Hematopoietic multipotent progenitor cell (in vitro differentiated cells): ENCODE measurements at places on chromosomes 7 and 10.
A peak's percentile ranks its signal among the peaks of the same experiment; 100 is the strongest.

GRCh38 chr10:107144490-107144889 is 20.0 kb downstream of the SORCS1 start:
- peak; percentile 31 for DNase-seq

GRCh38 chr7:120554960-120555571 is 282.1 kb downstream of the KCND2 start:
- DNase-seq: no peak

DNA sequence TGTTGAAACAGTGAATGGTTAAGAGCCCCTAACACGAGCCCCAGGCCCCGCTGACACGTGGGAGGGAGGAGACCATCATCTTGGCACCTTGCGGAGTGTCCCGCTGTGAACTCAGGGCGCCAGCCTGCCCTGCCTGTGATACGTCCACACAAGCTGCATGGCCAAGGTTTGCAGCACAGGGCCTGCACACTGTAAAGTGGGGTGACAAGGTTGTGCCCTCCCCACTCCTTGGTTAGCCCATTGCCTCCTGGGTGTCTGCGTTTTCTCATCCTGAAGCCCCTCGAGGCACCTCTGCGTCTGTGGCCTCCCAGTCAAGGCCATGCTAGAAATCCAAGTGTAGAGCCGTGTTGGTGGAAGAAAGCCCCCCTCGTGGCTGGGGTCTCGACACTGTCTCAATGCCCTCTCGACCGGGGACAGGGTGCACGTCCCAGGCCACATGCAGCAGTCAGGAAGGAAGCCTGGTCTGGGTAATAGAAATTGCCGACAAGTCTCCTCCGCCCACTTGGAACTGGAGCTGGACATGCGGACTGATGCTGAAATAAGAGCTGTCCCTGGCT is 192.1 kb downstream of the DNAJB6 start:
- no peak for DNase-seq

GRCh38 chr7:29408841-29409243 is 154.8 kb upstream of the PRR15 start:
- peak; percentile 29 for DNase-seq

DNA sequence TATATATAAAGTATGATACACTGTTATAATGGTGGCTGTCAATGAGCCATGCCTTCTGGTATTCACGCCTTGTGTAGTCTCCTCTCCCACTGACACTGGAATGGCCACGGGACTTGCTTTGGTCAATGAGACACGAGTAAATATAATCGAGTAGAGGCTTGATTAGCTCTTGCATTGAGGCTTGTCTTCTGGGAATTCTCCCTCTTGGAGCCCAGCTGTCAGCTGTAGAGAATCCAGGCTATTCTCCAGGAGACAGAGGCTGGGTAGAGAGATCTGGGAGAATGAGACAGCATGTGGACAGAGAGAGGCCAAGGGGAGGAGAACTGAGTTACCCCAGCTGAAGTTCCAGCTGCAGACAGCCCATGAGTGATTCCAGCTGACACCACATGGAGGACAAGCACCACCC is 25.2 kb upstream of the PLCE1 start:
- no peak for DNase-seq

- DNase-seq: peak; percentile 31
Measured at GRCh38 chr7:159195946-159196345, 51.3 kb upstream of the VIPR2 start.

- DNase-seq: no peak
Measured at GRCh38 chr10:132308587-132309470, 1.1 kb upstream of the STK32C start.

- no peak for DNase-seq
Measured at GRCh38 chr10:58608826-58609531, 96.3 kb downstream of the BICC1 start.

DNA sequence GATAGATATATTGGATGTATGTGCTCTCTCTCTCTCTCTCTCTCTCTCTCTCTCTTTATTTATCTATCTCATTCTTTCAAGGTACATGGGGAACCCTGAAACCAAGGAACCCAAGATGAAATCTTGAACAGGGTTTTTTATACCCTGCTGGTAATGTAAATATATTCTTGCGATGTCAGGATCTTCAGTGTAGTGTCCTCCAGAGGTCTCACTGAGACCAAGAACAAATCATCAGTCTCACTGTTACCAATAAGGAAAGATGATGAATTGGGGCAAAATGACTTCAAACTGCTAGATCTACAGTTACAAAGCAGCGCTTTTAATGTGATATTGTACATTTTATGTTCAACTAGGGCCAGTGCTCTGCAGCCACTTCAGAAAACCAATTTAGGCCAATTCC is 423.5 kb downstream of the ANKRD7 start:
- no peak for DNase-seq

DNA sequence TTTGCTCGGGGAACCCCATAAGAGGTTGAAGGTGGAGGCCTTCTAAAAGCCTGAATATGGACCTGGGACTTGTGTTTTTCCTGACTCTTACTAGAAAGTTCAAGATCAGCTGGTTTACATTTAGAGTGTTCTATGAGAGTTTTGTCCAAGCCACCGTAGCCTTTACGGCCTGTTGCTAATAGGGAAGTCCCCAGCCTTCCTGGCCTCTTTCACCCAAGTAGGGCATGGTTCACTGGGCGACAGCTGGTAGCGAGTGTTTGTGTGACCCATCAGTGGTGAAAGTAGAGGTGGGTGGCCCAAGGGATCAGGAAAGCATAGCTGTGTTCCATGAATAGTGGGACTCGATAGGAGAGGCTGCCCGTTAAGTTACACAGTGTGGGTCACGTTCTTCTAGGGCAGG is 60.1 kb downstream of the RABGEF1 start:
- no peak for DNase-seq

DNA sequence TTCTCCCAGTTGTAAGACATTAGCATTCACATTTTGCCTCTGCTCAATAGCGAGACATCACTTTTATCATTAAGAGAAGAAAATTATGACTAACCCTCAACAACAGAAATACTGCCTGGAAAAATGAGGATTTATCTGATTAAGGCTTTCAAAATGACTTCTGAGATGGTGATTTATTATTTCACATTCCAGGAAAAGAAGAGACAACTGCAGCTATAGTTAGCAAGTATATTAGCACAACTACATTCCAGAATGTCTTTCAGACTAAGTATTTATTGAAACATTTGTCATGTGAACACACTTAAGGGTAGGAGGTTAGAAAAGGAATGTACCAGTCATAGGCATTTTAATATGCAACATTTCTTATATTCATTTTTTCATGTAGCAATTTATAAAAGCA is 162.0 kb downstream of the IQUB start:
- DNase-seq: no peak

GRCh38 chr7:14622559-14622958 is 280.0 kb downstream of the DGKB start:
- no peak for DNase-seq
